ENCODE measurements at places on chromosomes 3 and 15.

GRCh38 chr3:15339786-15340215, 7.4 kb upstream of the SH3BP5 start:
- no peak for DNase-seq

- no peak for DNase-seq
Observed at GRCh38 chr15:100334456-100334855, 7.3 kb downstream of the ADAMTS17 start.

DNA sequence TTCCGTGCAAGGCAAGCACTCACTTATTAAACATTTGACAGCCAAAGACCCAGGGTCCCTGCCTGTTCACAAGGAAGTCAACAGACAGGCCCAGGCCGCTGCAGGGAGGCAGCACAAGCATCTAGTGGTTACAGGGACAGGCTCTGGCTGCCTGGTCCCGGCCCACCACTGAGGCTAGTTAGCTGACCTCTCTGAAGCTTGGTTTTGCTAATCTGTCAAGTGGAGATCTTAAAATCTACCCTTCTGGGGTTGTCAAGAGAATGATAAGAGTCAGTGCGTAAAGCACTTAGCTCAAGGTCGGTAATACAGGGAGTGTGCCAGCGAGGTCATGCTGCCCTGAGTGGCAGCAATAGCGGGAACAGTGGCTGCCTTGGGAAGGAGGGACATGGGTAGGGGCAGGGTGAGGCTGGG, 6.0 kb downstream of the GNB5 start:
- DNase-seq = no peak

GRCh38 chr3:177318559-177318958, 121.3 kb upstream of the TBL1XR1 start:
- no peak for DNase-seq

- DNase-seq = peak; percentile 71
Observed at GRCh38 chr3:49351521-49352011, 6.6 kb downstream of the GPX1 start.

DNA sequence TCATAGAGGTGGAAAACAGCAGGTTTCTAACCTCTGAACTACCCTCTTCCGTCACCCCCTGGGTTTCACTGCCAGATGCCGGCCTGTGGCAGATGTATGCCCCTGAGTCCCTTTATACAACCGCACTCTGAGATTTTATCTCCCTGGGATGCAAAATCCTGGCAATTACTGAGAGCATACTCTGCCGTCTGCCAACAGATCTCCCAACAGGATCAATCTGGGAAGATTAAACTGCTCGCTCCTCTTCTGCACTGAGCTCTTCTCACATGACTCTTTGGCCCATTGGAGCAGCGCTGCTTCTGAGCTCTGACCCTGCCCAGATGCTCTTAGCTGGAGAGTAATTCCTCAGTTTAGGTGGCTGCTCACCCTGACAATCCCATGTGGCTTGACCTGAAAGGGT, 133.2 kb downstream of the LIPC start:
- DNase-seq = no peak

DNA sequence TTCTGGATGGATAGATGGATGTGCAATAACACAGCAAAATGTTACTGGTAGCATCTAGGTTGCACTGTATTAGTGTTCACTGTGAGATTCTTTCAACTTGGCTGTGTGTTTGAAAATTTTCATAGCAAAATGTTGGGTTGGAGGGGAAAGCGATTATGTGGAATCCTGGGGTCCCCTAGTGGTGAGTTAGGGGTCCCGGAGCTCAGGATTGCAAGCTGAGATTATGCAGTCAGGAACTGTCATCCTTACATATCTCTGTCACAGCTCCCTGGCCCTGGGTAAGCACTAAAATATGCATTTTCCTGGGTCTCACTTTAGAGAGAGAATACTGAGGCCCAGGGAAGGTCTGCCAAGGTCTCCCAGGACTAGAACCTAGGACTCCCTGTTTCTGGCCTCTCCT, 77.2 kb downstream of the CEMIP start:
- no peak for DNase-seq

DNA sequence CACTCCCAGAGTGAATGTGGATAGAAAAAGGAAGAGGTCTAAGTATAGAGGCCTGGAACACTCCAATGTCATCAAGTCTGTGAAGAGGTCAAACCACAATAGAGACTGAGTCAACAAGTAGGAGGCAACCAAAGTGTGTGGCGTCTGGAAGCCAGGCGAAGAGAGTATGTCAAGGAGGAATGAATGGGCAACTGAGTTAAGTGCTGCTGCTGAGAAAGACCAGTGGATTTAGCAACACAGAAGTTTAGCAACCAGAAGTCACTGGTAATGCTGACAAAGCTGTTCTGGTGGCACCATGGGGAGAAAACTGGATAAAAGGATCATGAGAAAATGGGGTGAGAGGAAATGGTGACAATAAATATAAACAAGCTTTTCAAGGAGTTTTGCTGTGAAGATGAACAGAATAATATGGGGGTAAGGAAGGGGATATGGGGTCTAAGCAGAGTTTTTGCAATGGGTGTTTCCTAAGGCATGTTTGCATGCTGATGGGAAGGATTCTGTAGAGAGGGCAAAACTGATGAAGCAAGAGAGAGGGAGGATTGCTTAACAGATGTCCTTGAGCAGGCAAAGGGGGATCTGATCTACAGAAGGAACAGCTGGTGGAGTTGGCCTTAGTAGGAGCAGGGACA, 38.4 kb downstream of the PCOLCE2 start:
- DNase-seq = peak; percentile 94

DNA sequence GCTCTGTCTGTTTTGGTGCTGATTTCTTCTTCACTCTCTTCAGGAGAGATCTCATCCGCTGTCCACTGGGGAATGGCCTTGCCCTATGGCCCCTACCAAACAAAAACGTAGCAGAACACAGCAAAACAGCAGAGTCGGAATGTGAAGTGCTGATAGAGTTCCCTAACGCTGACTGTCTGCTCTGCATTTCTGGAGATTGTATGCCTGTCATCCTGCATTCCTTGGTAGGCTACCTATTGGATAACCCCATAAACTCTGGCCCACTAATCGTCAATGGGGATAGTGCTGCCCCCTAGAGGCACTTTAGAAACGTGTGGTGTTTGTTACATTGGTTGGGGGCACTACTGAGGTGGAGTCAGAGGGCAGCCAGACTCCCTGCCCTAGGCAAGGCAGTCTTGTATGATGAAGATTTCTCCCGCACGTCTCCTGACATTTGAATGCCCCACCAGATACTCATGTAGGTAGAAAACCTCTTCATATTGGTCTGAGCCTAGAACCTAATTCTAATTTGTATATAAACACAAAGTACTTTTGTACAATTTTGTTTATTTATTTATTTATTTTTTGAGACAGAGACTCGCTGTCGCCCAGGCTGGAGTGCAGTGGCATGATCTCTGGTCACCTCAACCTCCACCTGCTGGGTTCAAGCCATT, 15.6 kb upstream of the MAGEF1 start:
- peak; percentile 36 for DNase-seq

DNA sequence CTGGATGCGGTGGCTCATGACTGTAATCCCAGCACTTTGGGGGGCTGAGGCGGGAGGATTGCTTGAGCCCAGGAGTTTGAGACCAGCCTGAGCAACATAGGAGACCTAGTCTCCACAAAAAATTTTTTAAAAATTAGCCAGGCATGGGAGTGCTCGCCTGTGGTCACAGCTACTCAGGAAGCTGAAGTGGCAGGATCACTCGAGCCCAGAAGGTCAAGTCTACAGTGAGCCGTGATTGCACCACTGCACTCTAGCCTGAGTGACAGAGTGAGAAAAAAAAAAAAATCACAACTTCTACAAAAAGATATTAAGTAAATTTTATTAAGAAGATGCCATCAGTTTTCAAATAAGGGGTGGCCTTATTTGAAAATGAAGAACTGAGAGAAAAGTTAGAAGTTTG, 11.9 kb upstream of the PLA2G4D start:
- DNase-seq = no peak

GRCh38 chr3:112390783-112391641, 58.1 kb downstream of the CD200 start:
- DNase-seq = peak; percentile 49

DNA sequence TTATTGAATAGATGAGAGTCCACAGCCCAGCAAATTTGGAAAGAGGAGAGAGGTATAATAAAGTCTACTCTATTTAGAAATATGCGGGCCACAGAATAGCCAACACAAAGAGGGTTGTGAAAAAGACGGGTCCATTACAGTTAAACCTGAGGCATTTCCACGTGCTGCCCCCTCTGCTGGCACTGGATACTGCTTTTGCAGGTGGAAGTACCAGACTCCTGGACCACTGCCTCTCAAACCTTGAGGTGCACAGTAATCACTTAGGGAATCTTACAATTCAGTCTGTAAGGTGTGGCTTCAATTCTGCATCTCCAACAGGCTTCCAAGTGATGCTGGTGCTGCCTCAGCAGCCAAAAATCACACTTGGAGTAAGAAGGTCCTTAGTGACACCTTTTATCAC, 3.0 kb upstream of the TFDP2 start:
- no peak for DNase-seq

DNA sequence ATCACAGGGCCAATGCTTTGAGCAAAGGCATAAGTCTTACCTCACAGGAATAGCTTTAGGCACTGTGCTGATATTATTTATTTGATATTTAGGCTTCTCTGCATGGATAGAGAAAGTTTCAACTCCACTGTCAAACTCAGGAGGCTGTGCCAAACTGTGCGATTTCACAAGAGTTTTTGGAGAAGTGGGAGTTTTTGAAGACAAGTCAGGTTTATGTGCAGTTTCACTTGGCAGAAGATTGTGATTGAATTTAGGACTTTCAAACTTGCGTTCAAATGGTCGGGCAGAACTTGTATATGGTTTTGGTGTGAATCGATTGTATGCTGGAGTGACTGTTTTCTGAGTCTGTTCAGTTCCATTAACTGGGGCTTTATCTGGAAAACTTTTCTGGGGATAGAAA, 113.7 kb downstream of the TJP1 start:
- no peak for DNase-seq

- DNase-seq = no peak
Observed at GRCh38 chr15:29569533-29570092, 252.7 kb downstream of the TJP1 start.

GRCh38 chr15:59159210-59159609, 47.4 kb upstream of the LDHAL6B start:
- no peak for DNase-seq

DNA sequence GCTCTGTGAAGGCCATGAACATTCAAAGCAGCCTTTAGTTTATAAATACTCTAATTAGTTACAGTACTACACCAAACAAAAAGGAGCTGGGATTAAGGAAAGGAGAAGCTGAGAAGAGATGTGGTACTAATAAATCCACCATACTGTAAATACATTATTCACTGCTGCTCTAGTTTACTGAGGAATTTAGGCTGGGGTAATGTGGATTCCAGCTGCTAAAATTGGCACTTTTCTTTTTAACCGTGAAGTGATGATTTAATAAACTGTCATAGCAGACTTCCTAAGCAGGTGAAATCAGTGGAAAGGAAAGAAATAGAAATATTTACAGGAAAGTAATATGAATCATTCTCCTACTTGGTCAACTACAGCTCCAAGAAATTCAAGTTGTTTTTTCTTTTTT, 88.7 kb downstream of the TFG start:
- no peak for DNase-seq

DNA sequence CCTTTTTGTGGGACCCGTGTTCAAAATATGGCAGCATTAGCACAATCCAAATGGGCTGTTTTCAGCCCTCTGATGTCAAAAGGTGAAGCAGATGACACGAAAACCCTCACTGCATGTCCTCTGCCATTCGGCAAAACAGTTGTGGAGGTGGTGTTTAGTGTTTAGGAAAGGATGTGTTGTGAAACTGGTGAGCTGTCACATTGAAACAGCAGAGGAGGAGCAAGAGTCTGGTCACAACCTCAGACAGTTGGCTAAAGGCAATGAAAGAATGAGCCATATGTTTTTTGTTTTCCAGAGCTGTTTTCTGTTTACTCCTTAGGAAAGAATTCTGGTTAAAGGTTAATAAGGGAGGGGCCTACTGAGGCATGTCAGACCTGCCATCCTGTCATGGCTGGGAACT, 140.7 kb downstream of the VPS8 start:
- no peak for DNase-seq

DNA sequence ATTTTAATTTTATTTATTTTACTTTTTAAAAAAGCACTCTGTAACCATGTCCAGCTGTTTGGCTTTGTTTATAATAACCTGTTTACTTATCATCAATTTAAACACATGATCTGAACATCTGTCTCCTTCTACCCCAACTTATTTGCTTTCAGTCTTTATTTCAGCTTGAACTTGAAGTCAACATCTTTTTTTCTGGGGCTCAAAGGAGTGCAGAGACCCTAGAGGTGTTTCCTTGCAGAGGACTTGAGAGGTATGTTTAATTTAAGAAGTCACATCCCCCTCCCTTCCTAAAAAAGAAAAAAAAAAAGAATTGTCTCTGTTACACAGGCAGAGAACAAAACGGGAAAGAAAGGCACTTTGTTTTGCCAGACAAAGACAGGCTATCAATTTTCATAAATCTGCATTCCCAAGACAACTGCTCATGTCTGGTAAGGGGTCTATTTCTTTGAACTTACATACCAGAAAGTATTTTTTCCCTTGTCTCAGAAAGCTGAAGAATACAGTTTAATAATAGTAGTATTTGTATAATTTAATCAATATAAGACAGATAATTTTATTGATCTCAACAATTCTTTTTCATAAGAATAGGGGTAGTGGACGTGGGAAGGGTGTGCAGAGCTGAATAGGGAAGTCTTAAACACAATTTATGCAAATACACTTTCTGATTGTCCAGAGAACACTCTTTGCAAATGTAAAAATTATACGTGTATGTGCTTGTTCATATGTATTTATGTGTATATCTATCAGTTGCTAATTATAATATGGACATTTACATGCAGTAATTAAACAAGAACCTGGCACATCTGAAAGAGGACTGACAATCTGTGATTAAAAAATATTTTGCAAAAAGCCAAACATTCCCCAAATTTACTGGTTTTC, 109.7 kb upstream of the PDZRN3 start:
- DNase-seq = no peak

- no peak for DNase-seq
Observed at GRCh38 chr15:90201944-90202375, 830 bp downstream of the SEMA4B start.

- no peak for DNase-seq
Observed at GRCh38 chr3:86787091-86787490, 203.9 kb downstream of the VGLL3 start.

GRCh38 chr3:176787506-176787905, 409.8 kb downstream of the TBL1XR1 start:
- DNase-seq = no peak

DNA sequence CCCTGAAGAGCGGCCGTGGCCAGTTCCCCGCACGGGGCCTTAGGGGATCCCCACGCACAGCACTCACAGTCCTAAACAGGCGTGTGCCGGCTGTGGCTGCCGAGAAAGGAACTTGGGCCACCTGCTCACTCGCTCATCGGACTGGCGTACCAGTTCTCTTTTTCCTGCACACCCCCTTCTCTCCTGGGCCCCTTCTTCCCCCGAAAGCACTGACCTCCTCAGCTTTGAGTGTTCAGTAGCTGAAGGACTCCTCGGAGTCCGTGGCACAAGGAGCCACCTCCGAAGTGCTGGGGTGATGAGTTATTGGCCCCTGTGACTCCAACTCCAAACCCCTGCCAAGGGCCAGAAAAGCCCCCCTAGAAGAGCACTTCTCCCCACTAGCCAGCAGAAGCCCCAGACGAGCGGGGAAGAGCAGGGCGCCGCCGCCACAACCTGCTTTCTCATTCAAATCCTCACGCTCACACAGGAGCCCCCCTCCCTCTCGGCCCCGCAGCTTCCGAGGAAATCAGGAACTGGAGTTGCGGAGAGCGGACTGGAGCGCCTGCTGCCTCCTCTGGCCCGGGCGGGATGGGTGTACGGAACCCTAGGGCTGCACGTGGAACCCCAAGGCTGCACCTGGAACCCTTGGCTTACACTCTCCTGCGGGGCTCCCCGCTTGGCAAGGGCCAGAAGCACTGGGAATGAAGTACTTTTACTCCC, at the start of gene PLCH1:
TSS of gene PLCH1 (minus strand) at position 446 of the 699 bp plus-strand sequence. CDS start 40,847 bp downstream, outside the sequence.
- peak; percentile 26 for DNase-seq

Data from stromal cell of bone marrow (primary cell).